ENCODE measurements at places on chromosomes 16 and 17.

DNA sequence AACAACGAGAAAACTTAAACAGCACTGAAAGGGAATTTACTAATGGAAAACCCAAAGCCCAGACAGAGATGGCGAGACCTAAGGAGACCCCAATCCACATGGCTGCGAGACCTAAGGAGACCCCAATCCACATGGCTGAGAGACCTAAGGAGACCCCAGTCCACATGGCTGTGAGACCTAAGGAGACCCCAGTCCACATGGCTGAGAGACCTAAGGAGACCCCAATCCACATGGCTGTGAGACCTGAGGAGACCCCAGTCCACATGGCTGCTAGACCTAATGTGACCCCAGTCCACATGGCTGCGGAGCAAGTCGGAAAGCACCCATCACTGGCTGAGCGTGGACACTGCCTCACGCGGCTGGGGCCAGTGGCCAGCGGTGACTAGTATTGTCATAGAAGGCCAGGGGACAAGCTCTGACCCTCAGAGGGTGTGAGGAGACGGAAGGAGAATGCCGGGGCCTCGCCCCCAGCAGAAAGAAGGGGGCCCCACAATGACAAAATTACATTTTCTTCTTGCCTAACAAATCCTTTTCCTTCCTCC is 241.8 kb downstream of the C16orf95 start:
- no peak for DNase-seq

- no peak for DNase-seq
These were observed 2.5 kb downstream of the SLC47A2 start for GRCh38 chr17:19713901-19714361.

GRCh38 chr17:79695797-79696609 is 34.7 kb upstream of the ENPP7 start:
- DNase-seq = no peak

DNA sequence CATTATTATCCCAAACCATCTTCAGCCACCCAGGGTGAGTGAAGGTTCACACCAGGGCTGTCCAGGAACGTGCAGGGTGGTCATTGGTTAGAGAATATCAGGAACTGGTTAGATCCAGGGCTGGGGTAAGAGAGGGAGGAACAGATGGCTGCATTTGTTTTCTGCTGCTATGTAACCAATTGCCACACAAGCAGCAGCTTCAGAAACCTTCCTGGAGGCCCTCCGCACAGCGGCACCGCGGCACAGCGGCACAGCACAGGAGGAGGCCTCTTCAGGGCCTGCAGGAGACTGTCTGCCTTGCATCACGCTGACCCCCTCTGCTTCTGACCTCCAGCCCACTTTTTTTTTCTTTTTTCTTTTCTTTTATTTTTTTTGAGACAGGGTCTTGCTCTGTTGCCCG is 86.1 kb downstream of the KCNJ12 start:
- DNase-seq = no peak

GRCh38 chr17:57971572-57971971 is 16.4 kb upstream of the CUEDC1 start:
- no peak for DNase-seq

- DNase-seq = no peak
These were observed 4.8 kb downstream of the KRT23 start for GRCh38 chr17:40932608-40933007.
